ENCODE measurements at places on chromosomes 1 and 21.

DNA sequence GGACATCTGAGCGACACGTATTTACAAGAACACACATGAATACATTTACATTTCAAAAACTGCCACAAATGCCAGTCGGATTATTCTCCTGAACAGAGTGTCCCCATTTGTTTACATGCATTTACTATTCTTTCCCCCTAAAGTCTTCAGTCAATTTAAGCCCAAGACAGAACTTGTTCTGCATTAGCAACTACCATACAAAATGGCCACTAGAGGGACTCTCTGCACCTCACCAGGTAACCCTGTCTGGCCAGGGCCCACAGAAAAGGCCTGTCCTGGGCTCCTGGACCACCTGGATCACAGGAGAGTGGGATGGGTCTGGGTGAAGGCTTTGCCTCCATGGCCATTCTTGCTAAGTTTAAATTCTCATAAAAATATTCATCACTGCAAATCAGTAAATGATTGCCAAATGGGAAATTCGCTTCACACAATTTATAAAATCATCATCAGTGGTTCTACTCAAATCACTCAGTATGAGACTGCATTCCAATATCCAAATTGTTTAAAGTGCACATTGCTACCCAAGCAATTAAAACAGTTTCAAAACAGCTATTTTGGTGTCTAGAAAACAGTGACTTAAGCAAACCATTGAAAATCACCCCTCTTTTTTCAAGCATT lies 12.5 kb upstream of the GUCA2A start:
- DNase-seq, result no peak

GRCh38 chr1:166858726-166859419 lies 17.2 kb downstream of the TADA1 start:
- DNase-seq, result no peak

DNA sequence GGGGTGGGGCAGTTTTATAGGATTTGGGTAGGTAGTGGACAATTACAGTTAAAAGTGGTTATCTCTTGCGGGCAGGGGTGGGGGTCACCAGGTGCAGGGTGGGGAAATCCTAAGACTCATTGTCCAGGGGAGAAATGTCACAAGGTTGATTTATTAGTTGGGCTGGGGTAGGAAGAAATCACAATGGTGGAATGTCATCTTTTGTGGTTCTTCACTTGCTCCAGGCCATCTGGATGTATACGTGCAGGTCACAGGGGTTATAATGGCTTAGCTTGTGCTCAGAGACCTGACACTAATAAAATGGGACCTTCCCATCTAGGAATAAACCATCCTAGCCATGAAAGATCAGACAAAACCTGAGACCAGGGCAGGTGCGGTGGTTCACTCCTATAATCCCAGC lies 11.5 kb downstream of the TEX46 start:
- no peak for DNase-seq

- DNase-seq, result no peak
Measured at GRCh38 chr1:60547821-60548220, 474.3 kb upstream of the C1orf87 start.

Measured in activated CD4-positive, alpha-beta T cell treated with anti-CD3 and anti-CD28 coated beads, Interleukin-2, amount 50 U/mL, for 48 hours (primary cell).